AG09309 (cell line): ENCODE measurements at places on chromosomes 3 and 15.

GRCh38 chr3:140276703-140277102 lies 341.7 kb downstream of the CLSTN2 start:
- DNase-seq: no peak

DNA sequence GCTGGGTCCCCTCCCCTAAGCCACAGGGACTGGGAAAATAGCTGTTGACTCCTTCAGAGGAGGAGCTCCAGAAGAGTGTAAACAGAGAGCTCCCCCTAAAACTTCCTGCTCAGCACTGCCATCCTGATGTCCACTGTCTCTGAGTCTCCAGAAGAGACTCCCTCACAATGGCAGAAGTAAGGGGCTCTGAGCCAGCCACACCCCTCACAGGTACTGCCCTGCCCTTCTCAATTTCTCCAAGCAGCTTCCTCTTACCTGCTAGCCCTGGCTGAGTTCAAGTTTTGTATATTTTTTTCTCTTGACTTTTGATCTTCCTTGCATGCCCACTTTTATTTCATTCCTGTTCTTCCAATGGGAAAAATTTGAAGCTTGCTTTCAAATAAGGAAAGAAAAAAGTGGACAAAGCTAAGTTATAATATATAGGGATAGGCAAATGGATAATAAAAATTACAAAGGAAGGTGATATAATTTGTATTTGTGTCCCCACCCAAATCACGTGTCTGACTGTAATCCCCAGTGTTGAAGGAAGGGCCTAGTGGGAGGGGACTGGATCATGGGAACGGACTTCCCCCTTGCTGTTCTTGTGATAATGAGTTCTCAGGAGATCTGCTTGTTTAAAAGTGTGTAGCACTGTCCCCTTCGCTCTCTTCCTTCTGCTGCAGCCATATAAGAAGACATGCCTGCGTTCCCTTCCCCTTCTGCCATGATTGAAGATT lies 442.2 kb upstream of the WNT5A start:
- DNase-seq: no peak

DNA sequence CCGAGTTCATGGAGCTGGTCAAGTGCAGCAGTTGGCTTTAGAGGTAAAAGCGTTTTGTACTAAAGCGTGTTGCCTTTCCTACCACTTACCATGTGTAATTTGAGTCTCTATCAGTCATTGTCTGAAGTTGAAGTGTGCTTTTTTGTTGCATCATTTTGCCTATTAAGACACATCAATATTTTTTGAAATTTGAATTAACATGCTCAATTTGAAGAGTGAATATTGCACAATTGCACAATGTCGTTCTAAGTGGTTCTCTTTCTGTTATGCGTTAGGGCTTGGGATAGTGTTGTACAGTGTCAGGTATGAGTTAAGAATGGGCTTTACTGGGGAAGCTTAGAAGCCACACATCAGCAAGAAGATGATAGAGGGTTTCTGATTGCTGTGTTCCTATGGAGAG lies 84.0 kb upstream of the ACKR4 start:
- no peak for DNase-seq

DNA sequence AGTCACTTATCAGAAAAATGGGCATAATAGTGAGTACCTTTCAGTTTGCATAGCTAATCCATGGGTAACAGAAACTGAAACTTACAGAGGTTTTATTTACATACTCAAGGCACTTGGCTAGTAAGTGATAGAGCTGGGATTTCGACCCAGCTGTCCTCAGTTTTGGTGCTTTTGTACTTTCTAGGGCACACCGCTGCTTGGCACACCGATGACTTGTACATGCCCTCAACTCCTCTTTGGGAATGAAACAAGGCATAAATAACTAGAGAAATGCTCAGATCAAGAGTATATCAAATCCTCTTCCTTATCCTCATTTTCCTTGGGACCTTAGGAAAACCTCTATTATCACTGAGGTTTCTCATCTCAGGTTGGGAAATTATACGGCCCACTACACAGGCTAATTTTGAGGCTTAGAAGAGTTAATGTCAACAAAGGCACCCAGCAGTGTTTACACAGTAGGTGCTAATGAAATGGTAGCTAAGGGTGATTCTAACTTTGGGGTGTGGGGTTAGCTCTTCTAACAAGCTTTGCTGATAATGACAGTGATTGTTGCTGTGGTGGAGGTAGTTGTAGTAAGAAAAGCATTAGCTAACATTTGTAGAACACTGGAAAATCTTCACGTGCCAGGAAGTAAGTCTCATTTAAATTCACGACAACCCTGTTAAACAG lies 20.3 kb upstream of the DGKG start:
- DNase-seq: no peak

DNA sequence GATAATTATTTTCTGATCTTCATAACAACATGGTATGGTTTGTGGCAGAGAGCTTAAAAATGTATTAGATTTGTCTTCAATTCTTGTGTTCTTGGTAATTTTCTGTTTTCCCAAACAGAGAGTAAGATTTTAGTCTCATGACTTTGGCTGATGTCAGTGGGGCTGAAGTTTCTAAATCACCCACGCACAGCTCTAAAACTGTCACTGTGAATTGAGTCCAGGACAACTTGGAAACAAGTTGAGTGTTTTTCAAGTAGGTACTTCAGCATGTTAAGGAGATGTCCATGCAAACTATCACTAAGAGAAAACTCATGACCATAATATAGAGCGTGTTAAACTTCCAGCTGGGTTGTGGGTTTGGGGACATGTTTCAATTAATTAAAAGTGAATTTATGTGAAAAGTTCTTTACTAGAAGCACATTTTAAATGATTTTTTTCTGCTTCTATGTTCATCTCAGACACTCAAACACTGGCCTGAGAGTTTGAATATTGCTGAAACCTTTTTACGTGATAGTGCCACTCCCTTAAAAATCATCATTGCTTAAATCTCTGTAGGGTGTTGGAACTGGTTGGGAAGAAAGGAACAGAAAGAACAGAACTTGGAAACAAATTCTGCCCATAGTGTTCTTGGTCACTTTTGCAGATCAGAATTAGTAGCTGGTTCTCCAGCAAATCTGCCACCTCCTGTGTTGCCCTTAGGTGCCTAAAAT lies 89.8 kb downstream of the KLHL25 start:
- no peak for DNase-seq

- DNase-seq: no peak
These were observed 718 bp downstream of the SPG11 start for GRCh38 chr15:44662478-44663409.

DNA sequence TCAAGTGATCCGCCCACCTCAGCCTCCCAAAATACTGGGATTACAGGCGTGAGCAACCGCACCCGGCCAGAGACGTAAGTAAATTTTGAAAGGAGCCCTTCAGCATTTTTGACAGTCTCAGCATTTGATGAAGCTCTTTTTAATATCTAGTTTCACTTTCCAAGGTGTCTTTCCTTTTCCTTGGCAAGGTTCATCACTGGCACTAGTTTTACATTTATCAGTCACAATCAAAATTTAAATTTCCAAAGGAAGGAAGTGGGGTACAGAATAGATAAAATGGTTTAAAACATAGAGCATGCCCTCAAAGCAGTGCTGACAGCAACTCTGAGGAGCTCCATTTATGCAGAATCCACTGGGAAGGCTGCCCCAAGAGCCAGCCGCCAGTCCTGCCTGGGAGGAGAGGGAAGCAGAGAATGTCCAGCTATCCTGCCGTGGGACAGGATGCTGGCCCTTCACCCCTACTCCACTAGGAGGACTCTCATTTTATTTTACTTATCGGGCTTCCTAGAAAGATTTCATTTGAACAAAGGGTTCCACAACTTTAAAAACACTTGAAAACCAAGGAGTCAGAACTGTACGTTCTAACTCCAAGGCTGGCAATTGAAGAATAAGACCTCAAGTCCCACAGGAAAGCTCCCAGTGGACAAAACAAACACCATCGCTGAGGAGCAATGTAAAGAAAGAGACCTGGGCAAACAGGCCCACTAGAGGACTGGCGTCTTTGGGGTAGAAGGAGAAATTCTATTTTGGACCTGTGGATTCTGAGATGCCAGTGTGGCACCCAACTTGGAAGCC lies 9.9 kb downstream of the SFMBT1 start:
- no peak for DNase-seq

- no peak for DNase-seq
These were observed 3.8 kb downstream of the MKRN2 start for GRCh38 chr3:12560505-12561190.

DNA sequence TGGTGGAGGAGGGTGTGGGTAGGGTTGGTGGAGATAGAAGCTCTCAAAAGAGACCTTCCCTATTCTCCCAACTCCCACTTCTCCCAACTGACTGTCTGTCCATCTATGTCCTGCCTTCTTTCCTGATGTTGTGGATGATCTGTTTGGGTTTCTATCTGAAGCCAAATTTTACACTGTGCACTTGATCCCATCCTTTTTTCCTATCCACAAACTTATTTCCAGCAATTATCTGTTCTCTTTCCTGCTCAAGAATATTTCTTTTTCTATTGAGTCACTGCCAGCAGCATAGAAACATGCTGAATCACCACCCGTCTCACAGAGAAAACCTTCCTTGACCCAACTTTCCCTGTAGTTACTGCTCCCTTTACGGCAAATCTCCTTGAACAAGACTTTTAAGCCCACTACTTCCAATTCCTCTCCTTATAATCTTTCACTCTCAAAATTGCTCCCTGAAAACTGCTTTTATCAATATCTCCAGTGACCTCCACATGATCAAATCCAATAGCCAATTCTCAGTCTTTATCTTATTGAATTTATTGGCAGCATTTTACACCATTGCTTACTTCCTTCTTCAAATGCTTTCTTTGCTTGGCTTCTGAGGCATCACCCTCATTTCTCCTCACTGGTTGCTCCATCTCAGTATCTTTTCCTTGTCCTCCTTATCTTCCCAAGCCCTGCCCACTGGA lies 141.2 kb upstream of the SLC7A14 start:
- no peak for DNase-seq

GRCh38 chr3:123713211-123713610 lies 128.4 kb upstream of the HACD2 start:
- no peak for DNase-seq

- DNase-seq: no peak
These were observed 2.2 kb downstream of the FAH start for GRCh38 chr15:80155001-80155377.

GRCh38 chr15:101652786-101653430 lies 727 bp upstream of the TM2D3 start:
- DNase-seq: no peak

- DNase-seq: no peak
These were observed 19.1 kb upstream of the B3GNT5 start for GRCh38 chr3:183233966-183234365.

DNA sequence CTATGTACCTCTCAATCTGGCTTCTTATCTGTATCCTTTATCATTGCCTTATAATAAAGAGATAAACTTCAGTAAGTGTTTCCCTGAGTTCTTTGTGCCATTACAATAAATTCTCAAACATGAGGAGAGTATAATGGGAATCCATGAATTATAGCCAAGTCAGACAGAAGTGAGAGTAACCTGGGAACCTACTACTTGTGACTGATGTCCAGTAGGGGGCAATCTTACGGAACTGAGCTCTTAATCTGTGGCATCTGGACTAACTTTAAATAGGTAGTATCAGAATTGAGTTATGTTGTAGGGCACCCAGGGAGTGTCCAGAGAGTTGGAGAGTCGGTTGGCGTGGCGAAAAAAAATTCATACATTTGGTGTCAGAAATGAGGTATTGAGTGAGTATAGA lies 542.6 kb downstream of the ZBBX start:
- DNase-seq: no peak

GRCh38 chr15:31366169-31366734 lies 39.6 kb downstream of the KLF13 start:
- no peak for DNase-seq

DNA sequence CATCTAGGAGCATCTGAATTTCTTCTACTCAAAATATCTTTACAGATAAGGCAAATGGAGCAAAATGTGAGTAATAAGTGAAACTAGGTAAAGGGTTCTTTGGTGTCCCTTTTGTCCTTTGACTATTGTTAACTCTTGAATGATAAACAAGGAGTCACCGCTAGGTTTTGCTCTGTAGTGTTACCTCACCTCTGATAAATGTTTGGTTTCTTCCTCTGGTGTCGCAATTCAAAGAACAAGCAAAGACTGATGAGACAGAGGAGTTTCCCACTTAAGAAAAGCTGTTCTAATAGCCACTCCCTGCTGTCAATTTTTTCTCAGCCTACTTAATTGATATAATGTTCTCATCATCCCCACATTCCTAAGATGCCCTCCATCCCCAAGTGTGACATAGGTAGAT lies 925.9 kb downstream of the IGSF11 start:
- DNase-seq: no peak

GRCh38 chr3:27623085-27623753 lies 98.9 kb downstream of the EOMES start:
- no peak for DNase-seq

DNA sequence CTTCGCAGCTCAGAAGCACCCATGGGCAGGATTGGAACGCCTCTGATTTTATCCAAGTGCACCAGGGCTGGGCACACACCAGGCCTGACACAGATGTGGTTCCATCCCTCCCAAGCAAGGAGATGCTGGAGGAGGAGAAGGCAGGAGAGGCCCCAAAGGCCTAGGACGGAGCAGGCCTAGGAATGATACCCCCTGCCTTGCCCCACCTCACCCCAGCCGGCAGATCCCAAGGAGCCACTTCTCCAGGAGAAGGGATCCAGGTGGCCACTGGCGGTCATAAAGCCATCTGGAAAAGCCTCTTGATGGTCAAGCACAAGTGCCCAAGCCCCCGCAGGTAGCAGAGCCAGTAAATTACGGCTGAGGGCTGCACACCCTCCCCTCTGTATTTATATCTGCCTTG lies 211.8 kb downstream of the TBC1D2B start:
- no peak for DNase-seq

DNA sequence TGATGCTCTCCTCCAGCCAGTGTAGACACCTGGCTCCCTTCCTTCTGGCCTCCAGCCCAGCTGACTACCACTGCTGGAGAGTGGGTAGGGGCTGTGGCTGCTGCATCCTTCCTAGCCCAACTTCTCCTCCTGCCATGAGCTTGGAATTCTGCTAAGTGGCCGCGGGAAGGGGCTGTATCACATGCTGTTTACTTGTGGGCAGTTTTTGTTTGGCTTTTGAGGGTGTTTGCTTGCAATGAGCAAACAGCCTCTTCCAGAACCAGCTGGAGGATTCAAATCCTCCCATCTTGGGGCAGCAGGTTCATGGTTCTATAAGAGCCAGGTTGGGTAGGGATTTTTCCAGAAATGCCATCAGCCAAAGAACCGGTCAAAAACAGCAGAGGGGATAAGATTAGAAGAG lies 9.0 kb downstream of the GASK1A start:
- DNase-seq: no peak

GRCh38 chr3:148816427-148816826 lies 11.2 kb upstream of the CPB1 start:
- no peak for DNase-seq

- no peak for DNase-seq
These were observed 5.0 kb downstream of the FES start for GRCh38 chr15:90889313-90889730.

- DNase-seq: no peak
These were observed 62.2 kb upstream of the MCF2L2 start for GRCh38 chr3:183490653-183491052.
